ENCODE measurements at places on chromosomes 7 and 10.

GRCh38 chr10:27646194-27646593 is 99.4 kb downstream of the MKX start:
- no peak for DNase-seq

DNA sequence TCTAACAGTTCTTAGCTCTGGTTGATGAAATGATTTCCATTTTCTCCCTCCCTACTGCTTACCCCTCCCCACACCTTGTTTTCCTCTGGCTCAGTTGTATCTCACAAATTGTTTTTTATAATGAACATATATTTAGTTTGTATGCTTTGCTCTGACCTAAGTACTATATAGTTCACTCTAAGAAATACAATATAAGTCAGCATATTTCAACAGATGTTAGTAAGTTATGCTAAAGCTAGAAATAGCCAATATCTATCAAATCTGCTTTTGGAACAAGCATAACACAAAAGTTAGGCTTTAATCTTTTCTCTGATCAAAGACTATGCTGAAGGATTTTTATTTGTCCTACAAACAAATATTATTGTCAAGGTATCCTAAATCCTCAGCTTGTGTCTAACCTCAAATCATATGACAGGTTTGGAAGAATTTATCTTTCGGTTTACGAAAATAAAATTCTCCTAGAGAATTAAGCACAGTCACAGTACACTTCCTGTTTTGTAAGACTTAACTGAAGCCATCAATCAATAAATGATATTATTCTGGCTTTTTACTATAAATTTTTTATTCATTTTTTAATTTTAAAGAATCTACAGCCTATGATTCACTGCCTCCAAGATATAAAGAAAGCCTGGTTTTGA is 67.0 kb downstream of the IMMP2L start:
- no peak for DNase-seq

- DNase-seq, result no peak
Measured at GRCh38 chr7:131400681-131401176, 73.1 kb downstream of the MKLN1 start.

DNA sequence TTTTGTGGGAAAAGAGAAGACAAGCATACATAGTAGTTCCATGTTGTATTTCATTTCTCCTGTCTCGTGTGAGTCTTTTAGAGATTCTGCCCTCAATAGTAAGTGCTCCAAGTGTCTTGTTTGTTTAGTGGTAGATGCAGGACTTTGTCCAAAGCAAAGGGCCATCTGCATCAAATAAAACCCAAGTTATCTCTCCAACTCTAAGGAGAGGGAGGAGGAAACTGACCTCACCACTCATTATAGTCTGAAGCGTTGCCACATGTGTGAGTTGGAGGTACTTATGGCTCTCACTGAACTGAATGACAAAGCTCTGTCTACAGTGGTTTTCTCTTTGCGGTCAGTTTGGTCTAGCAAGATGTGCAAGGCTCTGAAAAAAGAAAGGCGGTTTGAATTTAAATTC is 272.6 kb downstream of the DOCK4 start:
- no peak for DNase-seq

DNA sequence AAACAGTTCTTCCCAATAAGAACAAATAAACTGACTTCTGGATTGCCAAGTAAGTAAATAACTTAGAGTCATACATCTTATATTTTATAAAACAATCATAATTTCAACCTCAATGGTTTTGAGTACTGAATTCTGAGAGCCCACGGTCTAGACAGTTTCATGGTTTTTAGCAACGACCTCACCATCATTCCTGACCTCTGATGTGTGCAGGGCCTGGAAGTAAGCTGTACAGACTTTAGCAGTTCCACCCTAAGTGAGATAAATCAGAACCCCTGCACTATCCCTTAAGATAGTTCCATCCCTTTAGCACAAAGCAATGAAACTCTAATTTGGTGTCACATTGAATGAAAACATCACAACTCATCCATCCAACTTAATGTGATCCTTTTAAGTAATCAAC is 86.0 kb downstream of the NEBL start:
- DNase-seq, result no peak

DNA sequence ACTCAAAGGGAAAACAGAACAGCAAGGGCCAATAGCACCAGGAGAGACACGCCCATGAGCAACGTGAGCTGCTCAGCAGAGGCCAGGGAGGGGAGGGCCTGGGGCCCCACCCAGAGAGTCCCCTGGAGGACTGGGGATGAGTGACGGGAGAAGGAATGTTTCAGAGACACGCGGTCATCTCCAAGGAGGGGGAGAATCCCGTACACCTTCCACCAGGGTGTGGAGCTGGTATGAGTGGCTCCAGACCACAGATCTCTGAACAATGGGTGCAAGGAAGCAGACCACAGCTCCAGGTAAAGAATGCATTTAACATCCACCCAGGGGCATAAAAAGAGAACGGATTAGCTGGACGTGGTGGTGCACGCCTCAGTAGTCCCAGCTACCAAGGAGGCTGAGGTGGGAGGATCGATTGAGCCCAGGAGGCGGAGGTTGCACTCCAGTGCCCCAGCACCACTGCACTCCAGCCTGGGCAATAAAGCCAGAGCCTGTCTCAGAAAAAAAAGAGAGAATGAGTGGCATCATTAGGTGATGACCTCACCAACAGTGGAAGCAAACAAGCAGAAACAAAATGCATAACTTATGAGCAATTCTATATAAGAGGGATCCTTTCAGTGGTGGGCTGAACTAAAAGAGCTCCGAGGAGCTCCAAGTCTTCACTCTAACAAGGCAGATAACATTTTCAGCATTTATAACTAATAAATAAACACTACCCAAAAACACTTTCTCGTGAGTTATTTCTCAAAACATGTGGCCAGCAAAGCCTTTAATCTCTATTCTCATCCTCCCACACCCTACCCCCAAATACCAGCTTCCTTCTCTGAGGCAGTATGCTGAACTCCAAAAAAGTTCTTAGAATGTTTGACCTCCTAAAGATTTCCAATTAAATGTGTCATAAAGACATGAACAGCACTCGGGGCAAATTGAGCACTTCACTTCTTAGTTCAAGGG is 12.5 kb downstream of the PSAP start:
- no peak for DNase-seq

GRCh38 chr7:21371360-21371759 is 56.5 kb upstream of the SP4 start:
- DNase-seq, result no peak

GRCh38 chr7:17041324-17041723 is 159.5 kb upstream of the AGR3 start:
- DNase-seq, result no peak

GRCh38 chr7:16954321-16954720 is 72.5 kb upstream of the AGR3 start:
- no peak for DNase-seq

GRCh38 chr10:111360260-111360925 is 283.6 kb downstream of the ADRA2A start:
- no peak for DNase-seq

GRCh38 chr10:623014-623413 is 66.5 kb downstream of the DIP2C start:
- no peak for DNase-seq

DNA sequence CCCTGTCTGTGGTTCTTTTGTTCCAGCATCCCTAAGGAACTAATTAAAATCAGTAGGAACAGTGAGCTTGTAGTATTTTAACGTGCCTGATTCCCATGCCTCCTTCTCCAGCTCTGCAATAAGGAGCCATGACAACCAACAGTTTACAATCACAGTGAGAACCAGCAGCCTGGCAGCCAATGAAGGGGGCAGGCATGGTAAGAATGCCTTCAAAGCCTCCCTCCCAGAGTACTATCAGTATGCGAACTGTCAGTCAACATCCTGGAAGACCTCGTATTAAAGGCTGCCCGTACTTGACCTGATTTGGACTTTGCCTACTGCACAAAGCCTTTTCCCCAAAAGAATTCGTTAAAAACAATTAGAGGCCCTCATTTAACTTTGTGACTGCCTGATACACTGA is 7.7 kb downstream of the ZPBP start:
- no peak for DNase-seq

DNA sequence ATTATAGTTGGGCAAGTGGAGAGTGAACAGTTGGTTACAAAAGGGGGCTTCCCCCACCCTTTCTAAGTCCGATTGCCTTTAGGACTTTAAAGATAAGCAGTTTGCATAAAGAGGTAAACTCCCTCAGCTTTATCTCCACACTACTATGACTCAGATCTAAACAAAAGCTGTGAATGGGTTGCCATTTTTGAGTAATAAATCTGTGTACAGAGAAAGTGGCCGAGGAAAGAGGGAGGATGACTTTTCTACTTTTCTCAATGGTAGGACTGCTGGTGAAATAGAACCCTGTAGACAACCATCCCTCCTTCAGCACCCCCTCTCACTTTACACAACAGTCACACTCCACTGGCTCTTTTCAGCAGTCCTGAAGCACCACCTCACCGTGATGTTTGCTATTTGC is 71.2 kb downstream of the DNMBP start:
- no peak for DNase-seq

All from natural killer cell (primary cell).